Adrenal gland (tissue), 19 donors: ENCODE measurements at places on chromosomes 1 and 21. TPM values are rescaled to one million over a fixed set of nuclear protein-coding genes. Genes with fewer than 3 reads are reported as not detected.

Gene AXDND1
- polyA plus RNA-seq, result 4.0 TPM

Gene MATN1
- polyA plus RNA-seq, result 0.05 TPM

Gene FCGR3B
- 0.24 TPM for polyA plus RNA-seq

Gene ZNF683
- 0.24 TPM for polyA plus RNA-seq

Gene SPOCD1
- polyA plus RNA-seq, result 2.4 TPM

Gene ADGRL2
- 24.2 TPM for polyA plus RNA-seq

Gene CLDN17
- polyA plus RNA-seq, result not detected

Gene PEAR1
- polyA plus RNA-seq, result 15.1 TPM

Gene HRNR
- polyA plus RNA-seq, result under 0.01 TPM

Gene KAZN
- 63.4 TPM for polyA plus RNA-seq

Gene FMO5
- 7.3 TPM for polyA plus RNA-seq

Gene MROH9
- polyA plus RNA-seq, result not detected

Gene DAB1
- 0.57 TPM for polyA plus RNA-seq

Gene DNAJC6
- 2.7 TPM for polyA plus RNA-seq

Gene KRTAP21-2
- not detected for polyA plus RNA-seq

Gene PLPPR5
- polyA plus RNA-seq, result 0.10 TPM

Gene NPL
- polyA plus RNA-seq, result 8.8 TPM

Gene VANGL2
- polyA plus RNA-seq, result 1.1 TPM
